ENCODE measurements at places on chromosomes 13 and 19. TPM values are rescaled to one million over a fixed set of nuclear protein-coding genes. Genes with fewer than 3 reads are reported as not detected.

FBN3 gene
- not detected for total RNA-seq

DNA sequence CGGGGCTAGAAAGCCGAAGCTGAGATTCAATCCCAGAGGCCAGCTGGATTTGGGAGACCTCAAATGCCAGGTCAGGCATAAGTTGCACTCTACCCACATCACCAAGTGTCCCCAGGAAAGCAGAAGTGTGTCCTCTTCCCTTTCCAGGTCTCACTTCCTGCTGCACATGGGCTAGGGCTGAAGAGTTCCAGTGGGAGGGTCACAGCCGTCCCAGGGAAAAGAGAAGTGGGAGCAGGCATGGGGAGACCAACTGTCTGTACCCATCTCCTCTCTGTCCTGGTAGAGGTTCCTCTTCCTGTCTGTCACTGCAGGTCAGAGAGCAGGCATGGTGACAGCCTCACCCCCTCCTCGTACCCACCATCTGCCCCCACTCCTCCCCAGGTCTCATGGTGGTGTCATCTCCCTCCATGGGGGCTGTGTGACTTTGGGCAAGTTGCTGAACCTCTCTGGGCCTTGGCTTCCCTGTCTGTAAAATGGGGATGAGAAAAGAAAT, 14.8 kb downstream of the AXL start:
- no peak for DNase-seq
- H3K27me3 ChIP-seq: no peaks in the 10 kb centered on the region
- no peaks in the 10 kb centered on the region for H3K36me3 ChIP-seq
- no peak overlapping the region for H3K27ac ChIP-seq

UBE2L5 gene
- 0.17 TPM for total RNA-seq

DNA sequence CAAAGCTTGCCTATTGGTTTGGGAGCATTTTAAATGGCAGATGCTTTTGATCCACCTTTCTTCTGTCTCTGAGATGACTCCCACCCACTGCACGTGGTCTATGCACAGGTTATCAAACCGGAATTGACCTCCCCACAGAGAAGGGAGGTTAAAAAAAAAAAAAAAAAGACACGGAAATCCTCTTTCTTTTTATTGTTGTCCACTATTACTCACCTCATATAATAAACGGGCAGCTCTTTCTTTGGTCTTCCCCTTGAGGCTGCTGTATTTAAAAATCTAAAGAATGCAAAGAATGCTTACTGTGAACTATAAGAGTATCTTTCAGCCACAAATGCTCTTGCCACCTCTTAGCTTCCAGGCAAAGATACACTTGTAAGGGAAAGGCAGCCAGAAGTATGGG, 329.7 kb downstream of the NDFIP2 start:
- H3K36me3 ChIP-seq: no peaks in the 10 kb centered on the region
- no peak for DNase-seq
- no peak overlapping the region for H3K27ac ChIP-seq
- H3K4me3 ChIP-seq: no peak overlapping the region
